ENCODE measurements at places on chromosomes 5 and 9. TPM values are rescaled to one million over a fixed set of nuclear protein-coding genes. Genes with fewer than 3 reads are reported as not detected.

DNA sequence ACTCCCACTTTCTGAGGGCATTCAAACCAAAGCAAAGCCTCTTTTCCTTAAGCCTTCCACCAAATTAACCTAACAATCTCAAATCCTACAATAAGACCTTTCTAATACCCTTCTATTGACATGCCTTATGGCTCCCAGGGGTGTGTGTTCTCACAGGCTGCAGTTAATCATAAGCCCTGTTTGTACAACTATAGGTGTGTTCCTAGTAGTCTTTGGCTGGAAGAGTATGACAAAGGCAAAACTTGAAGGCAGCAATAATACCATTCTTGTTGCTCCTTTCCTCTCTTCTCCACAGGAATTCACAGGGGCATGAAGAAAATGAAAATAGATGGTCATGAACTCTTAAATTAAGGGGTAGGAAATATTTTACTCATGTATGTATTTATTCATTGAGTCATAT is 10.9 kb upstream of the FBXO38 start:
- H3K27me3 ChIP-seq, result no peaks in the 10 kb centered on the region
- no peak overlapping the region for H3K4me3 ChIP-seq
- no peaks in the 10 kb centered on the region for H3K4me1 ChIP-seq
- DNase-seq, result no peak

GRCh38 chr5:60297658-60298057 is 402.3 kb downstream of the DEPDC1B start:
- H3K4me1 ChIP-seq, result no peaks in the 10 kb centered on the region
- no peak overlapping the region for H3K27ac ChIP-seq
- no peaks in the 10 kb centered on the region for H3K27me3 ChIP-seq
- no peak overlapping the region for H3K4me3 ChIP-seq

DNA sequence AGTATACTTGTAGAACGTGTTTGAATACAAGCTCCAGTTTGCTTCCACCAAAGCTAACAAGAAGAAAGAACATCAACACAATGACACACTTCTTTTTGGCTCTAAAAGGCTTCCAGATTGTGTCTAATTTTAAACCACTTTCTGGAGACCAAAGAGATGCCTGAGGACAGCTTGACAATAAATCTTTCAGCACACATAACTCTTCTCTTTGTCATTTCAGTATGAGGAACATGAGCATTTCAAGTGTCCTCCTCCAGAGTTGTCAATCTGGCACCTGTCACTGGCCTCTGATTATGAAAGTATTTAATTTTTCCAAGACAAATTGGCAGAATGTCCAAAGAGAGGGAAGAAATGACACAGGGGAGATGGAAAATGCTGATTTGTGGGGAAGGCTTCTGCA is 79.0 kb upstream of the TLR4 start:
- H3K27me3 ChIP-seq, result no peaks in the 10 kb centered on the region
- H3K27ac ChIP-seq, result no peak overlapping the region
- no peaks in the 10 kb centered on the region for H3K36me3 ChIP-seq
- H3K4me3 ChIP-seq, result no peak overlapping the region
- no peak for DNase-seq

DNA sequence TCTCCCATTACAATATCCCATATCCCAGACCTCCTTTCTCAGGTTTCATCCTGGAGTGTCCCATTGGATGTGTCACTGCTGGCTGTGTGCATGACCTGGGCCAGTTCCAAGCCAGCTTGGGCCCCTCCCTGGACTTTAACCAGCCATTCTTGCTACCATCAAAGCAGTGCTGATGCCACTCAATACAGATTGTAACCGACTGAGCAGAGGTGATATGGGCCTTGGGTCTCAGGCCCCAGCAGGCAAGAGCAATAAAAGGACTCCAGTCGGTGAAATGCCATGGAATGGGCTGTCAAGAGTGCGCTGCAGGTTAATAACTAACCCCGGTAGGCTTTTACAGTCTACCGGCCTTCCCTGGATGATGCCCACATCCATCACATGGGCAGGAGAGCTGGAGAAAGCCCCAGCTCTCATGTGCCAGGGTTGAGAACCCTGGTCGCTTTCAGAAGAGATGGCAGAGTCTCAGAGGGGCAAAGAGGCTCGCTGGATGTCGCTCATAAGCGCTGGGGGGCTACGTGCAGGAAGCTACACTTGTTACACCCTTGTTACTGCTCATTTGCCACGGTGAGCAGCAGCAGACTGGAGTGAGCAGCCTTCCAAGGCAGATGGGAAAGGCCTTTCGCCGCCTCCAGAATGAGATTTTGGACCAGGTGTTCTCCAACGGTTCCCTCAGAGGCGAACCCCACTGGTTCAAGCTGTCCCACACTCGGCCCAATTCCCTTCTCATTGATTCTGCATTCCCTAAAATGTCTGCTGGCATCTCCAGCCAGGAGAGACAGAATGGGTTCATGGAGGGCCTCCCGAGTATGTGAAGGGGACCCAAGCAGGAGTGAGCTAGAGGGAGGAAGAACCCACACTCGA is 13.2 kb downstream of the EPB41L4B start:
- no peaks in the 10 kb centered on the region for H3K27me3 ChIP-seq
- H3K4me3 ChIP-seq, result no peak overlapping the region
- no peaks in the 10 kb centered on the region for H3K36me3 ChIP-seq
- H3K27ac ChIP-seq, result no peak overlapping the region

GRCh38 chr5:172219296-172219695 is 25.3 kb downstream of the EFCAB9 start:
- no peak for DNase-seq
- H3K4me1 ChIP-seq, result peaks cover 7% of the 10 kb centered on the region
- H3K36me3 ChIP-seq, result peaks cover 3% of the 10 kb centered on the region
- no peak overlapping the region for H3K27ac ChIP-seq

DNA sequence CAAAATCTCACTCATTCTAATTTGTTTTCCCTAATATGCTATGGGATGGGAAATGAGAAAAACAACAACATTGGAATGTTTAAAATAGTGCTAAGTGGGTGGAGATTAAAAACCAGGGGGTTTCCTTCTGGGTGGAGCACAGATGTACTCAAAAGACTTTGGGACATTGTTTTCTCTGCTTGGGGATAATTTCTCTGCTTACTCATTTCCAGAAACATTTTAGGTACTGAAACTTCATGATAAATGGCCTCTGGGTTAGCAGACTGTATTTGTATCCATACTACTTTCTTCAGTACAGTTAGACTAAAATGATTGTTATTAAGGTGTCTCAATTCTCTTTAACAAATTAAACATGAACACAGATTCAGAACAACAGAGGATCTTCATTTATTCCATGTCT is 17.4 kb downstream of the ELOVL7 start:
- no peak overlapping the region for H3K27ac ChIP-seq
- no peak for DNase-seq
- no peak overlapping the region for H3K4me3 ChIP-seq
- H3K4me1 ChIP-seq, result no peaks in the 10 kb centered on the region
- H3K27me3 ChIP-seq, result no peaks in the 10 kb centered on the region

The C7 gene
- total RNA-seq, result not detected

The UBTD2 gene
- 3.9 TPM for total RNA-seq

The CARD9 gene
- total RNA-seq, result 0.35 TPM

All from CD4-positive, CD25-positive, alpha-beta regulatory T cell (primary cell).